ENCODE measurements at places on chromosomes 6 and 20. TPM values are rescaled to one million over a fixed set of nuclear protein-coding genes. Genes with fewer than 3 reads are reported as not detected.

ZFP57 gene
- total RNA-seq = not detected

STMND1 gene
- total RNA-seq = not detected

TREM1 gene
- total RNA-seq = 1.2 TPM

MUC21 gene
- total RNA-seq = not detected

FNDC1 gene
- total RNA-seq = 1.5 TPM

TRIM26 gene
- 20.6 TPM for total RNA-seq

MOG gene
- 12.6 TPM for total RNA-seq

TINAG gene
- not detected for total RNA-seq

IMPG1 gene
- total RNA-seq = not detected

DNMT3B gene
- total RNA-seq = 0.32 TPM

WFDC12 gene
- total RNA-seq = not detected

DNA sequence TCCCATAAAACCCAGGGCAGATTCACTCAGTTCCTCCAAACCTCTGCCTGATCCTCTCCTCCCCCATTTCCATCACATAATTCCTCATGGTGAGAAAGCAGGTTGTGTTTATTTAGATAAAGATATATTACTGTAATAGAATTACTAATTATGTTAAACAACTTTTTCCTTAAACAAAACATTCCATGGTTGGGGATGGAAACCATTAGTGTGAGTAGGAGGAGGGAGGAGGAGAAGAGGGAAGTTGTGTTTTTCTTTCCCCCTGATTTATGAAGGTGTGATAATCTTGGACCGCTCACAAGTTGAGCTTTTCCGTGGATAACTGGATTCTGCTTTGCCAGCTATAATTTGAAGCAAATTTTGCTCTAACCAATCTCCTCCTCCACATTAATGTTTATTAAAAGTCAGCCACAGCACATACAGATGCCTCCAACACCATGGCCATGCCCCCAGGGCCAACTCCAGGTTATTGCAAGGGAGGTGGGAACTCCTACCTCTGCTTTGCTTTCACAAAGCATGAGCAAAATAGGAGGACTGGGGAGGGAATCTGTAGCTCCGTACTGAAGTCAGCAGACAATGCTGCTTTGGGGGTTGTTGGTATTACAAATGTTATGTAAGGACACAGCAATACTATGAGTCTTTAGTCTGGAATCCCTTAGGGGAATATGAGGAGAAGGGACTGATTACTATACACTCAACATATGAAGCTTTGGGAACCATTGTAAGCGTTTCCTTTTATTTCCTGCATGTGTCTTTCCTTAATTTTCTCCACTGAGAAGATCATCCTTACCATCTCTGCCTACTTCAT lies 542.0 kb downstream of the DHX35 start:
- DNase-seq = no peak

DNA sequence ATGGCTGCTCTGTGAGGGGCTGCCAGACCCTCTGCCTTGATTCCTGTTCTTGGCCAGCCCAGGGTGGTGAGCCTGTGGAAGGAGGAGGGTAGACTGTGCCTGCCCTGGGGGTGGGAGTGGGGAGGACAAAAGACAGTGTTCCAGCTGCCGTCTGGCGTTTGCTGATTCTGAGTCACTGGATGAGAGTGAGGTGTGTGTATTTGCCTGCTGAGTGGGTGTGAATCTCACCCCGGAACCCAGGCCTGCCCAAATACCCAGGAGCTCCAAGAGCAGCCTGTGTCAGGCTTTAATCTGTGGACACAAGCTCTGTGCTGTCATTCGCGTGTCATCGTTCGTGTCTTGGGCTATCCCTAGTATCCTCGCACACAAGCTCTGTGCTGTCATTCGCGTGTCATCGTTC lies 2.6 kb upstream of the LKAAEAR1 start:
- no peak for DNase-seq

DNA sequence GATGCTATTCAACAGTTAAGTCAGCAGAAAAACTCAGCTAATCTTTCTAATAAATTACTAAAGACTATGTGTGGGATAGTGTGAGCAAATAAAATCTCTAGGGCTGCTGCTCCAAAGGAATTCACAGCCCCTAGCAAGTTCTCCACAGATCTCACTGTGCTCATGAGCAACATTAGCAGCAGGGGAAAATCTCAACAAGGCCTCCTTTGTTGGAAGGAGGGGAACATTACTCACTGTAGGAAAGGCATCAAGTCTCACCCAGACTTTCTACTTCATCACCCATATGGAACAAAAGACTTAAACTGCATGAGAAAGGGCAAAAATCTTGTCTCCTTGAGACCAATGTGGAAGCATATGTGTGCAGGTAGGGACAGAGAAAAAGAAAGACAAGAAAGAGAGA lies 726.4 kb upstream of the SLC35B3 start:
- DNase-seq = no peak

GRCh38 chr6:82408952-82409431 lies 45.4 kb downstream of the TPBG start:
- DNase-seq = no peak

GRCh38 chr6:161135695-161136591 lies 137.9 kb downstream of the AGPAT4 start:
- DNase-seq = no peak

DNA sequence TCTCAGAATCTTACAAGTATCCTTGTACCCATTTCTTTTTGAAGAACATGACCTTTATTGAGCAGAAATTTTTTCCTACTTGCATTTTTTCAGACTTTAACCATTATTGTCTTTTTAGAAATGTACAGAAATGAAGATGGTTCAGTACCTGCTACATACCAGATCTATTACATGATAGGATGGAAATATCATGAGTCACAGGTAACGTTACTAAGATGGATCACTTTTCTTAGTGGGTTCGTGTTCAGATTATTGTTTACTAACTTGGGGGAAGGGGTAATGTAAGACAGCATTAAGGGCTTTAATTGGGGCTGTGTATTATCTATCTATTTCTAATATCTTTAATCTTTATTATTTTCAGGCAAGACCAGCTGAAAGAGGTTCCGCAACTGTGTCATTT lies 31.9 kb downstream of the NDUFAF5 start:
- DNase-seq = no peak

- DNase-seq = no peak
These were observed 121.1 kb downstream of the TRIM27 start for GRCh38 chr6:28802417-28803336.

GRCh38 chr6:135087403-135087802 lies 32.8 kb upstream of the HBS1L start:
- DNase-seq = no peak

DNA sequence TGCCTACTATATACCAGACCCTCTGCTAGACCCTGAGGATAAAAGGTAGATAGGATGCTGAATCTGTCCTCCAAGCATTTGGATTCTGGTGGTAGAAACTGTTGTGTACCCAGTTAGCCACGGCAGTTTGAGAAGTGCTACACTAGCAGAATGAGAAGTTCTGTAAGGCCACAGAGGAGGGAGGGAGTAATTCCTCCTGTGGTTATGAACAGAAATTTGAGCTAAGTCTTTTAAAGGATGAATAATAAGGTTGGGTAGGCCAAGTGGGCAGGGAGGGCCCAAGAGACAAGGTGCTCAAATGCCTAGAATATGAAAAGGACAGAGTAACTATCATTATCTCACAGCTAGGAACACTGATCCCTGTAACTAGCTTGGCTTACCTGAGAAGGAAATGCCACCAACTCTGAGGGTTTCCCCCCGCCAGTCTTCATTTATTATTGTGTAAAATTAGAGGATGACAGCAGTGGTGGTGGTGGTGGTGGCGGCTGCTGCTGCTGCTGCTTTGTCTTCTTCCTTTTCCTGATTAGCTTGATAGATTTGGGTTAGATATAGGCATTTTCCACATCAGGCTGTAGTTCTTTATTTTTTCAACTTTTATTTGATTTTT lies 243.3 kb downstream of the PRL start:
- no peak for DNase-seq

DNA sequence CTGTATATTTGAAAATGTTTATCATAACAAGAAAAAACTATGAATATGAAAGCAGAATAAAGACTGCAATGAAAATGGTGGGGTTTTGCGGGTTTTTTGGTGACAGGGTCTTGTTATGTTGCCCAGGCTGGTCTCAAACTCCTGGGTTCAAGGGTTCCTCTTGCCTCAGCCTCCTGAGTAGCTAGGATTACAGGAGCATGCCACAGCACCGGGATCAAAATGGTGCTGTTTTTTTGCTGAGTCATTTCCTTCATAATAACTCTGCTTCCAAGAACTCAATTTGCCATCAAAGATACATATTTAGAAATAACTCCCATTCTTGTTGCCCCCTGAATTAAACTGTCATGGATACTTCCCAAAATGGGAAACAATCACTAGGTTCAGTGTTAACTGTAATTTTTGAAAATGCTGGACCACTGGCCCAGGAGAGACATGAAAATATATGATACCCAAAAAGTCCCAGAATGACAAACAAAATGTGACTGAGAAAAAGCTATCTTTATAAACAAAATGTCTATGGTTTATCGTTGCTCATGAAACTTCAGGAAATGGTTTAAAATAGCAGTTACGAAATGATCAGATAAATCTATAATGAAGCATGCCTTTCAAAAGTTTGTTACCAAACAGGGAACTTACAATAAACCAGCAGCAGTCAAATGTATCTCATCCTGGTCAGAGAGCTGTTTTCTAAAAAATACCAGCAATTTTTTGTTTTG lies 32.2 kb downstream of the ILRUN start:
- no peak for DNase-seq

- no peak for DNase-seq
These were observed 23.0 kb upstream of the ECHDC1 start for GRCh38 chr6:127366282-127367022.

GRCh38 chr6:82182756-82183155 lies 64.8 kb downstream of the IBTK start:
- DNase-seq = no peak

- no peak for DNase-seq
These were observed 40.0 kb upstream of the OPN5 start for GRCh38 chr6:47741807-47742206.

DNA sequence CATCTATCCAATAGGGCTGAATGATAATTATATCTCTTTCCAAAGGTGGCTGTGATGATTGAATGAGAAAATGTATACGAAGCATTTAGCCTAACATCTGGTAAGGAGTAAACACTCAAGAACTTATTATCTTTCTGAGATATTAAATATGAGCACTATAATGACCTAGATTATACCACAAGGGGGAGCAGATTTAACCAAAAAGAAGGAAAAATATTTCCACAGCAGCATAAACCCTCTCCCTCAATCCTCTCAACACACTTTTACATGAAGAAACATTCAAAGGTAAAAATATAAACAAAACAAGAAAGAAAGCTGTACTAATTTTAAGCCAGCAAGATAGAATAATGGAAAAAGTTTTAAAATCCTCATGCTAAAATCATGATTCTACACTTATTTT lies 68.4 kb downstream of the SHPRH start:
- DNase-seq = no peak

- no peak for DNase-seq
These were observed 23.1 kb downstream of the MAN1A1 start for GRCh38 chr6:119326291-119327005.

DNA sequence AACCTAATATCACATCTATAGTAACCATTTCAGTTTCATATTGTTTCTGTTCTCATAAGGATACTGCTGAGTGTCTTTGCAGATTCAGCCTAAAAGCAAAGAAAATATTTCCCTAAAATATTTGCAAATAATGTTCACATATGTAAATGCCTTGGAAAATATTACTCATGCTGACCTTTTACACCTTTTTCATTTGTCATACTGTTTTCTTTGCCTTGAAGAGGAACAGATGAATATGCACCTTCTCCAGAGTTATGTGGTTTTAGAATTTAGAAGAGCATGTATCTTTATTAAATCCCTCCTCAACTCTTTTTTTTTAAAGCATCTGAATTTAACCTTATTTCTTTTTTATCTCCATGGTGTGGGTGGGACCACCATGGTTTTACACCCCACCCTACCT lies 32.5 kb downstream of the NDUFAF5 start:
- DNase-seq = no peak
